ENCODE measurements at places on chromosomes 3 and 15.
A peak's percentile ranks its signal among the peaks of the same experiment; 100 is the strongest.

DNA sequence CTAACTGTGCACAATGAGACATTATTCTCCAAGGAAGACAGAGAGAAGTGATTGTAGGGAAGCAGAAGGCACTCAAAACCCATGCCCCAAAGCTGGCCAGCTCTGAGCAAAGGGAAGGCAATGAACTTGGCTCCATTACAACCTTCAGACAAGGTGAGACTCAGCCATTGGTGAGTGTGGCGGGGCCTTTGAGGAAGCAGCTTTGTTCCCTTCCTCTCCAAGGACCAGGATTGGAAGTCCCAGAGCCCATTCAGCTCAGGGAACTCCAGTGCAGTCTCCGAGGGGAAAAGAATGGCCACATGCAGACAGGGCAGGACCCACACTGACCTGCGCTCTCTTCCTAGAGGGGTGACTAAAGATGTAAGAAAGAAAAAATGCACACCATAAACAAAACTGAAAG is 23.1 kb downstream of the HEG1 start:
- no peak for DNase-seq

DNA sequence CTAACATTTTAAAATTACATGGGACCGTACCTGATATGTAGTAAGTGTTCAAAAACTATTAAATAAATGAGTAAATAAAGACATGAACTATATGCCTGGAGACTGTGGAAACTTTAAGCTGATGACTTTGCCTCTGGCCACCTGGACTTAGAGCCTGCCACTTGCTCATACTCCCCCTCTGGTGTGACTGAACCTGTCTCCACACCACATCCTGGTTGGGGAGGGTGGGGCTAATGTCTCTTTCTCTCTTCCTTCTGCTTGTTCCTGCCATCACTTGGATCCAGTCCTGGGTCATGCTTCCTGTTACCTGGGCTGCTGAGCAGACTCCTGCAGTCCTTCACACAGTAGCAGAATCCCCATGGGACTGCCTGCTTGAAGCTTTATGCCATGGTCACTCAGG is 8.2 kb upstream of the TMEM158 start:
- DNase-seq: no peak

DNA sequence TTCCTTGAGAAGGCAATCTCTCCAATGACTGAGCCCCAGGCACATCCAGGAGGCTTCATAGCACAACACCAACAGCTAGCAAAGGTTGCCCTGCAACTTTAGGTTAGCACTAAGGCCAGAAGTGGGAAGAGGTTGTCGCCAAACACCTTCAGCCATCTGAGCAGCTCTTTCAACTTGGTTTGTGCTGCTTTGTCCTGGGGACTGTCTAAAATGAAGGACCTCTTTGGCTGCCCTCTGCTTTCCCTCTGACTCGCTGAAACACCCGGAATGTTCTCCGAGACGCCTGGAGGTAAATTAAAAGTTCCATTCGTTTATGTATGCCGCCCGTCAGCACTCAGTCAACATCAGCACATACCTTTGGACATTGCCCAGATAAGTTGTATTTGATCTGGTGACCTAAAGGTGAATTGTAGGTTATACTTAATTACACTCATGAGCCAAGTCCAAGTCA is 121.2 kb upstream of the NR2F2 start:
- no peak for DNase-seq

DNA sequence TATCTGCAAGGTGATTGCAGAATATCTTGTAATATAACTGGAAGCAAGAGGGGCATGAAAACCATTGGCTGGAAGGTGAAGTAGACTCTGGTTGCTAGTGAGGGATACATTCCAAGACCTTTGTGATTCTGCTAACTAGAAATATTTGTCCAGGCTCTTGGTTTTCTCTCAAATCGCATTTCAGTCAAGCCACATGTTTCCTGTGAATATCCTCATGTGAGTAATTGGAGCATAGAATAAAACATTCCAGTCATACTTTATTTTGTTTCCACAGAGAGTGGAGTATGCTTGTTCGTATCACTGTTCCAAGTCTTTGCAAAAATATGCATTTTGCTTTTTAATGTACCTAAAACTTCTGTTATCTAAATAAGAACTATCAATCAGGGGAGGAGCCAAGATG is 850.0 kb downstream of the EPHA3 start:
- no peak for DNase-seq

- DNase-seq: no peak
Measured at GRCh38 chr3:11288021-11288491, 15.9 kb downstream of the ATG7 start.

GRCh38 chr15:38474155-38474757 is 20.3 kb downstream of the FAM98B start:
- peak; percentile 67 for DNase-seq

DNA sequence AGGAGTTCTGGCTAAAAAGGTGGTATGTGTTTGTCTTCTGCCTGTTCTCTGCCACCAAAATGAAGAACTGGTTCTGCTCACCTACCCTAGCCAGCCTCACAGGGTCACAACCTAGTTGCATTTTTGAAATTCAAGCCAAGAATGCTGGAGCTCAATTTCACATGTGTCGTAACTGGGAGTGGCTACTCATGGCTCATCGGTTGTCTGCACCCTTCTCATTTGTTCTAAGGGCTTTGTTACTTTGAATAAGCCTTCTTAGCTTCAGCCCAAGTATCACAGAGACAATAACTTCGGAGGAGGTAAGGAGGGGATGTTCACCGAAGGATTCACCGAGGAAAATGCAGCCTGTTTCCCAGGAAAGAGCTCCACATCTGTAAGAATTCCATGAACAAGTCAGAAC is 134.3 kb upstream of the RARB start:
- DNase-seq: no peak

DNA sequence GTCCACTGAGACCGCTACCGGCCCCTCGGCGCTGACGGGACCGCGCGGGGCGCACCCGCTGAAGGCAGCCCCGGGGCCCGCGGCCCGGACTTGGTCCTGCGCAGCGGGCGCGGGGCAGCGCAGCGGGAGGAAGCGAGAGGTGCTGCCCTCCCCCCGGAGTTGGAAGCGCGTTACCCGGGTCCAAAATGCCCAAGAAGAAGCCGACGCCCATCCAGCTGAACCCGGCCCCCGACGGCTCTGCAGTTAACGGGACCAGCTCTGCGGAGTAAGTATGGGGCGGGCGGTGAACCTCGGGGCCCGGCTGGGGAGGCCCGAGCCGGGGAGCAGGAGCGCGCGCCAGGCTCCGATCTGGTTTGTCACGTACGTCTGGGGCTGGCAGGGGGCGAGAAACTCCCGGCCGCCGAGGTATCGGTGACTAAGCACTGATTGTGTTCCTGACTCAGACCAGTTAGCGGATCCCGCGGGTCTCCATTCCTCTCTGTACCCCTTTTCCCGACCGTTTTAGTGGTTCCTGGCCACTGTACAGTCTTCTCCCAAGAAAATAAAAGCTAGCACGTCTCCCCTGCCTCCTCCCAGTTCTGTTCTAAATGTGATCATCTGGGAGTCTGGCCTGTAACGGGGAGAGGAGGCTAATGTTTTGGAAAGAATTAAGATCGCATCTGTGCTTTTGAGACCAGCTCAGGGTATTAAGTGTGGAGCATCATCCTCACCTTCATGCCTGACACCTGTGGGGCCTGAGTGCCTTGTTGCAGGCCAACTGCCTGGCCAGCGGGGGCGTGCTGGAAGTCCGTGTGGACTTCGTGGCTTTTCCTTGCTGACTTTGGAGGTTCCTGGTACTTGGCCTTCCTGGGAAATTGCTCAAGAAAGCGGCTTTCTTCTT is 691 bp downstream of the MAP2K1 start:
- peak; percentile 0 for DNase-seq

DNA sequence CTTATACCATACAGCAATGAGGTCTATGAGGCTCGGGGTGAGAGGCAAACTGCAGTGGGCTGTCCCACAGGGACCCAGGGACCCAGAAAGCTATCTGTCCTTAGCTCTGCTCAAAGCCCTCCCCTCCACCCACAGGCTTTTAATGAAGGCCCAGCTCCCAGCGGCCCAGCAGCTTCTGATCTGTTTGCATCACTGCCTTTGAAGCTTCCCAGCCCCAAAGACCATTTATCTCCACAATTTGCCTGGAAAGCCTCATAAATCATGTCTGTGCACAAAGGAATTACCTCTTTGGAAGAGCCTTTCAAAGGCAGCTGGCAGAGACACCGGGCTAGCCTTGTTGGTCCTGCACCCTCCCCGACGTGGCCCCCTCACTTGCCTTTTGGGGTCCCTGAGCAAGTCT is 123.9 kb downstream of the RAB11A start:
- peak; percentile 3 for DNase-seq

- DNase-seq: no peak
Measured at GRCh38 chr3:53334742-53335141, 12.6 kb downstream of the DCP1A start.

DNA sequence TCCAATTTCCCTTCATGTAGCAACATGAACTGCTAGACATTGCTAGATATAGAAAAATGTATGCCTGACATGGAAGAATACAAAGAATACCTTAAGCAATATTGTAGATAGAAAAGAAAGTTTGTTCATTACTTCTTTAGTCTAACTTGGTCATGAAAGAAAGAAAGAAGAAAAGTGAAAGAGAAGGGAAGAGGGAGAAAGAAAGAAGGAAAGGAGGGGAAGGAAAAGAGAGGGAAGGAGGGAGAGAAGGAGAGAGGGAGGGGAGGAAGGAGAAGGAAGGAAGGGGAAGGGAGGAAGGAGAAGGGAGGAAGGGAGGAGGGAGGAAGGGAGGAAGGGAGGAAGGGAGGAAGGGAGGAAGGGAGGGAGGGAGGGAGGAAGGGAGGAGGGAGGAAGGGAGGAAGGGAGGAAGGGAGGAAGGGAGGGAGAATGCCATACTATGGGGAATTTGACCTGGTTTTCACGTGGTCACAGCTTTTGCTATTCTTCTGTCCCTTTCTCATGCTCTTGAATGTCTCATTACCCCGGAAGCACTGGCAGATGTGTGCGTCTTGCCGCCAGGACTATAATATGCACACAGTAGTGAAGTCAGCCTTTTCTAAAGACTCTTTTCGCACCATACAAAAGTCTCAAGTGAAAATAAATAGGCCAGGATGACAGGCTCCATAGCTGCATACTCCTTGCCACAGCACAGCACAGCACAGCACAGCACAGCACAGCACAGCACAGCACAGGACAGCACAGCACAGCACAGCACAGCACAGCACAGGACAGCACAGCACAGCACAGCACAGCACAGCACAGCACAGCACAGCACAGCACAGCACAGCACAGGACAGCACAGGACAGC is 78.2 kb downstream of the CHAC1 start:
- no peak for DNase-seq

DNA sequence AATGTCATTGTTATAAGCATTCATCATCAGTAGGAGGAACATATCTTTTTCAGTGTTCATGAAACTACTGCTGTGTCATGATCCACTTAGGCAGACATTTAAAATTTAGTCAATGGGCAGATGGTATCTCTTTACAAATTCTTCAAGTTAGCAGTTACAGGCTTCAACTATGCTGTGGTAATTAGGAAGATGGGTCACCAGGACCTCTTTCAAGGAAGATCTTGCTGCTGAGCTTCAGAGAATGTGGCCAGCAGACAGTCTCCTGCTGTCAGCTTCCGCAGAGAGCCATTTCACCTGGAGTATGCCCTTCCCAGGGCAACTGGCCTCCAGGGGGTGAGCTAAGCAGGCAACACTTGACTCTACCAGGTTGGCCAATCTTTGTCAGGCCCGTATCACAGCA is 19.4 kb downstream of the IFT57 start:
- DNase-seq: no peak

DNA sequence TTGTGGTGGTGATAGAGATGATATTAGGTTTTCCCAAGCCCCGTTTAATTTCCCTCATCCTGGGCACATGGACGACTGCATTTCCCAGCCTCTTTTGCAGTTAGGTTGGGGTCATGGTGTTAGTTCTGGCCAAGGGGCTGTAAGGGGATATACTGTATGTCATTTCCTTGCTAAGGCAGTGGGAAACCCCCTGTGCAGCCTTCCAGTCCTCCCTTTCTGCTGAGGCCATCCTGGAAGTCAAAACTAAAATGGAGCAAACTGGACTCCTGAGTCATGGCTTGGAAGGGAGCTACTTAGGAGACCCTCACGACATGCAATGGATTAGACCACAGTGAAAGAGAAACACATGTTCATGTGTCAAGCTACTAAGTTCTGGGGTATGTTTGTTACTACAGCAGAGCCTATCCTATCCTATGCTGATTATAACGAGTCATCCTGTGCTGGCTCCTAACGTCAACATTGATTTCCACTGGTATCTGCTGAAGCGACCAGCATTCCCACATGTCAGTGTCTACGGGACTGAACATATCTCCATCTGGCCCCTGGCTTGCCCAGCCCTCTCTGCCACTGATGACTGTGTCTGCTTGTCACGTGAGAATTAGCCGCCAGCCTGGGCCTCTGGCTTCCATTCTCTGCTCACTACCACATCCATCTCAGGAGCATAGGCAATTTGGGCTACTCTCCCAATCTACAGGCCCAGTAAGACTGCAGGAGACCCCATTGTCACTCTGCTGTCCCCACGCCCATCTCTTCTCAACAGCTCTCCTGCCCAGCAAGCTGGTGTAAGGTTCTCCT is 85.6 kb upstream of the MEF2A start:
- DNase-seq: no peak

DNA sequence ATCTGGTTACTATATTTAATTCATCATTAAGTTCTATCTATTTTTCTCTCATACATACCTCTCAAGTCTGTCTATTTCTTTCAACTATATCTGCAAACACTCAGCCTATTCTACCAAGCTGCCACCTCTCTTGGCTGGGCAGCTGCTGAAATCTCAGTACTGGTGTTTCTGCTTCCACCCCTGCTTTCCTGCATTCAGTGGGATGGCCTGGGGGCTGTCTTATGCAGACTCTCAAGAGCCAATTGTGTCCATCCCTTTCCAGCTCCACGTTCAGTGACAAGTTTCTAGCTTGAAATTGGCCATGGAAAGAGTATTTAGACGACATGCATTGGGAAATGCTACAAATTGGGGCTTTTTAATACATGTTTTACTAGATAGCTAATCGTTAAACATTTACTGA is 378.4 kb upstream of the DPPA4 start:
- DNase-seq: no peak

DNA sequence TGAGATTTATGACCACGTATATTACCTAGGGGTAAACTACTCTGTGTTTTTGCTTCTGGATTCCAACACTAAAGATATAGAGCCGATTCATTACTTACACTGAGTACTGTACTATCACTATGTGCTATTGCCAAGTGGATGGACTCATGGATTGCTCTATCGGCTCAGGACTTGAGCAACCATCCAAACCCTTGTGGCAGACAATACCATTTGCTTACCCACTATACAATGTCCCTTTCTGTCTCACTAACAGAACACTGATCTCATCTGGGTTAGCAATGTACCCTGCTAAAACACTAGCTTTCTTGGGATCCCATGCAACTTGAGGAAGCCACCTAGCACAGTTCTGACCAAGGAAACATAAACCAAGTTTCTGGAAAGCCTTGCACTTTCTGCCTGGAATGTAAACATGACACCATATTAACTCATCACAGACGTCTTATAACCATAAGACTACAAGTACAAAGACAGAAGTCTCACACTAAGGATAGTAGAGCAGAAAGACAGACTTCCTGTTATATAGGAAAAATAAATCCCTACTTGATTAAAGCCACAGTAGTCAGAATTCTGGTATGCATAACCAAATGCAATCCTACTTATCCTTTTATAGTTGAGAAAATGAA is 38.6 kb downstream of the HACD2 start:
- DNase-seq: no peak

- no peak for DNase-seq
Measured at GRCh38 chr3:127715532-127715931, 42.8 kb downstream of the ABTB1 start.

GRCh38 chr3:173773800-173774199 is 376.3 kb downstream of the NLGN1 start:
- no peak for DNase-seq
